ENCODE measurements at places on chromosomes 5 and 9. TPM values are rescaled to one million over a fixed set of nuclear protein-coding genes. Genes with fewer than 3 reads are reported as not detected.

- no peak for DNase-seq
- H3K4me1 ChIP-seq, result no peaks in the 10 kb centered on the region
- no peak overlapping the region for H3K27ac ChIP-seq
- no peaks in the 10 kb centered on the region for H3K36me3 ChIP-seq
Measured at GRCh38 chr5:17947029-17947428, 312.8 kb downstream of the TAF11L14 start.

- H3K27ac ChIP-seq, result no peak overlapping the region
- DNase-seq, result no peak
- no peaks in the 10 kb centered on the region for H3K4me1 ChIP-seq
- no peaks in the 10 kb centered on the region for H3K27me3 ChIP-seq
Measured at GRCh38 chr9:4933177-4933576, 51.9 kb upstream of the JAK2 start.

DNA sequence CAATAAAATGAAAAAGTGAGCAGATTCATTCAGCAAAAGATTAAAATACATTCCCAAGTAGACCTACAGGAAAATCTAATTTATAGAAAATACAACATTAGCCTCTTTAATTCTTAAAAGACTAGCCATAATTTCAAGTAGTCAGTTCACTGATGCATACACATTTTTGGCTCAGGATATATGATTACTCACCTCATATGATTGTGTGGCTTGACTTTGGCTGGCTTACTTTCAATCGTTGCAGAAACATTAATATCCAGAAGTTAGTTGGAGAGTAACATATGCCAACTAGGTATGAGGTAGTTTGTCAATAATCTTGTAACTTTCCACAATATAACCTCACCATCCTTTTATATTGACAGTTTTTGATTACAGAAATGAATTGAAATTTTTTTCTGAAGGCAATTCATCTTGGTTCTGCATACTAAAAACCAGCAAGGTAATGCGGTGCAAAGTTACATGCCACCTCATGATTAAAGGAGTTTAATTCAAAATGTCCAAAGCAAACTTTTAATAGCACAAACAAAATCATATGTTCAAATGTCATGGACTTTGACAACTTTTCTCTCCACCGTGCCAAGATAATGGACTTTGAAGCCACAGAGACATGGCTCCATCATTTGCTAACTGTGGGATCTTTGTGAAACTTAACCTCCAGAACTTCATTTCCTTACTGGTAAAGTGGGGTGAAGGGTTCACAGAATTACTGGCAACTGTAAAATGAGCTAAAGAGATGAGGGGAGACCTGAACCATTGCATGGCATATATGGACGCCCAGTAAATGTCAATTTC, 76.6 kb upstream of the PAM start:
- no peaks in the 10 kb centered on the region for H3K27me3 ChIP-seq
- DNase-seq, result no peak
- no peak overlapping the region for H3K4me3 ChIP-seq
- H3K36me3 ChIP-seq, result no peaks in the 10 kb centered on the region

DNA sequence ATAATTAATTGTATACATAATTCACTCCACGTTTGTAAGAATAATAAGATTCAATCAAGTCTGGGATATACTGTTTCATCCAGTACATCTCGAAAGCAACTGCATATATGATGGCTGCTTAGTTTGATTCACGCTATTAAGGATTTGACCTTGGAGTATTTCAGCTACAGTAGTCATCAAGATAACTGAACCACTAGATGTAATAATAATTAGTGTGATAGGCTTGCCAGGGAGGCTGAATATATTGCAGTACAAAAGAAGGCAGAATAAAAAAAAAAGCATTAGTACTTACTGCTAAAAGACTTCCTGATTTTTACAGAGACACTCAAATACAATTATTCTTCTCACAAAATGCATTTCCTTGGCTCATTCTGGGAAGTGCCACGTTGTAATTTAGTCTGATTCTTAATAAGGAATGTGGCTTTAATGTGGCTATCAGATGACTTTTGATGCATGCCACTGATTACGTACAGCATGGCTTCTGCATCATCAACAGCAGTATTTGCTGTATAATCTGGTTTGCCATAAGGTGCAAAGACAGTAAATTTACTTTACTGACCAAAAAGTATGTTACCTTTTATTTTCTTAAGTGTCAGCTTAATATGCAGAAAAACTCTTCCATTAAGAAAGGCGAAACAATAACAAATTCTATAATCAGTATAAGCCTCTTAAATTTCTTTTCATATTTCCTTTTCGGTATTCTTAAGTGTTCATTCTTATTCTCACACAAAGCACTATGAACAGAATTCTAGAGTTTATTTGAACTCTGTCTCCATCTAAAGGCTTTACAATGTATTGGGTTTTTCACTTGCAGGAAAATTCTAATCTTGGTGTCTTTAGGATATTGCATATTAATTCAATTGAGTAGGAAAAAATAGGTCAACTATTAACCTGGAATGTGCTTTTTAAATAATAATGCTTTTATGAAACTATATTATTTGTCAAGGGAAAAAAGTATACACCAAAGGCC, 166.4 kb downstream of the SLF1 start:
- H3K4me1 ChIP-seq, result no peaks in the 10 kb centered on the region
- H3K4me3 ChIP-seq, result no peak overlapping the region
- H3K27ac ChIP-seq, result no peak overlapping the region
- no peaks in the 10 kb centered on the region for H3K36me3 ChIP-seq
- DNase-seq, result no peak

DNA sequence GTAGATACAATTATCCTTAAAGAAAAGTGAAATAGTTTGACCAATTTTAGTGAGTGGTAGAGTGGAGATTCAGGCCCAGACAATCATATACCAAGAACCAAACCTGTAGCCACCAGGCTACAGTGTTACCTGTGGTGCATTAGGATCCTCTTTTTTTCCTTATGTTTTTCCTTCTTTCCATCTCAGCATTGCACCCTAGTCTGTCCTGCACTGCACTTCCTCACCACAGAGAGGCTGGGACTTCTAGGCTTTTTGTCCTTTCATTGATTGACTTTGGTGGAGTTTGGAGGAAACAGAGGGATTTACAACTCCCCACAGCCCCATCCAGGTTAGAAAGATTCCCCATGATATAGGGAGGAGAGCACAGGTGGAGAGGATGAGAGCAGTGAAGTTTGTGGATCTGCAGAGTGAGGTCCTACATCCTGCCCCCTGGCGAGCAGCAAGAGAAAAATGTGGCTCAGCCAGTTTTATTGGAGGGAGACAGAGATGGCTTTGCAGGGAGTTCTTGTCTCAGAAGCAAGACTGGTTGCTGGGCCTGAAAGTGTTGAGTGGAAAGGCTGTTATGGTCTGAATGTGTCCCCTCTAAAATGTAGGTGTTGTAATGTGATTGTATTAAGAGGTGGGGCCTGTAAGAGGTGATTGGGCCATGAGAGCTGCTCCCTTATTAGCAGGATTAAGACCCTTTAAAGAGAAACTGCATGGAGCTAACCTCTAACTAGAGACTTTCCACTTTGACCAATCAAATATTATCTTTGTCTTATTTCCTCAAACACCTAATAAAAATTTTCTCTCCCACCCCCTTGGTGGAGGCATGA, 36.2 kb downstream of the KIF4B start:
- DNase-seq, result peak; percentile 7
- H3K27me3 ChIP-seq, result peaks cover 10% of the 10 kb centered on the region
- no peaks in the 10 kb centered on the region for H3K4me1 ChIP-seq
- no peak overlapping the region for H3K27ac ChIP-seq
- no peak overlapping the region for H3K4me3 ChIP-seq

Gene CD74
- total RNA-seq, result 8.9 TPM

Gene SLC46A2
- not detected for total RNA-seq

Measured in HCT116 (cell line).